ENCODE measurements at places on chromosomes 2 and 18.
A peak's percentile ranks its signal among the peaks of the same experiment; 100 is the strongest.

GRCh38 chr2:193228276-193228675 lies 1033.5 kb upstream of the TMEFF2 start:
- no peak for DNase-seq

DNA sequence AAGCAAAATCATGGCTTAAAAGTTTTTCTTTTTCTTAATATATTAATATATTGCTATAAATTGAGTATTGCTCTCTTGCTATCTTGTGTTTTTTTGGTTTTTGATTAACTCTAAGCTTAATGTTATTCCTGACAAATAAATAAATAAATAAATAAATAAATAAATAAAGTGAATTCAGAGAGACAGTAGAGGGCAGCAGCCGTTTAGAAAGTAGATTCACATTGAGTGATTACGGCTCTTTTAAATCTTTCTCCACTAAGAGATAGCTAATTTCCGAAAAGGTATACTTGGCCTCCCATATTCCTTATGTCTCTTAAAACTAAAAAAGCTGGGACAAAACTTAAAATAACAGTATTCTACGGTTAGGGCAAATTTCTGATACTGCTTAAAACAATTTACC lies 34.3 kb downstream of the MSH2 start:
- DNase-seq = no peak

- no peak for DNase-seq
Observed at GRCh38 chr2:85730686-85731230, 23.0 kb upstream of the ATOH8 start.

DNA sequence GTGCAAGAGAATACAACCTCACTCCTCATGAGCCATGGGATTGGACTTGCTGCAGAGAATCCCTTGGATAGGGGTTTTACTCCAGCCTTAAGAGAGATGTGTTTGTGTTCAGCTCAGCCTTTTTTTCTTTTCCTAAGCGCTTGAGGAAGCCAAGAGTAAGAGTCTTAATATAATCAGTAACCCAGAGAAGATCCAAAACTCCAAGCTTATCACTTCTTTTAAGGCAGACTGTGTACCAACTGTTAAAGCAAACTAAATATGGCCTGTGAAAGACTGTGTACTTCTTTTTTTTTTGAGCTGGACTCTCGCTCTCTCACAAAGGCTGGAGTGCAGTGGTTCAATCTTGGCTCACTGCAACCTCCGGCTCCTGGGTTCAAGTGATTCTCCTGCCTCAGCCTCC lies 30.4 kb downstream of the MSGN1 start:
- no peak for DNase-seq

DNA sequence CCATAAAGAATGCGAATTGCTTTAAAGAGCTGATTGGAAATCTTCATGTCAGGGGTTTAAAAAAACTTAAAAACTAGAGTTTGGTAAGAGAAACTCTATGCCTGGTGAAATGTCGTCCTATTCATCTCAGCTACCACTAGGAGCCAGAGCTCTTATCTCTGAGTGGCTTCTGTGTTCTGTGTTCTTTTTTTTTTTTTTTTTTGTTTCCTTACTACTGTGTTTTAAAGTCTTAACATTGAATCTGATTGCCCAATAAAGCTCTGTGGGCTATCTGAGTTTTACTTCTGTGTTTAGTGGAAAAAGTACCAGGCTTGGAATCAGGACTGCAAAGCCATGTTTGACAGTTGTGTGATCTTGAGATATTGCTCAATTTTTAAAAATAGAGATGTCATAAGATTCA lies 494.8 kb downstream of the RIT2 start:
- no peak for DNase-seq

GRCh38 chr2:113105047-113105785 lies 22.2 kb upstream of the IL1RN start:
- DNase-seq = peak; percentile 33

- DNase-seq = peak; percentile 47
Observed at GRCh38 chr2:240277073-240277806, 136.8 kb upstream of the OTOS start.

GRCh38 chr2:170468557-170468956 lies 246.6 kb upstream of the SP5 start:
- DNase-seq = no peak

DNA sequence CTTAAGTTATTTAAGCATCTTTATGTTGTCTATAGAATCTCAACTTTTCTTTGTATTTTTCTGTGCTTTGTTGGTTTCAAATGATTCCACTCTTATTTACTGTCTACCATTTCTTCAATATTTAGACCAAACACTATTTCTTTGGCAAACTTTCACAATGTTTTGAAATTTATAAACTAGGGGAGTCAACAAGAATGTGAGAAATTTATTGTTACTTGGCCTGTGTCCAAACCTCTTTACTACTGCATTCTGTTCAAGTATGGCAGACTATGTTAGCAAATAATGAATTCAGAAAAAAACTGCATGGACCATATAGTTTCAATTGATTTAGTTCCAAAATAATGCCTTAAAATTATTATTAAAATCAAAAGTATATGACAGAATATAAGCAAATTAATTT lies 470.2 kb downstream of the FBXO15 start:
- no peak for DNase-seq

DNA sequence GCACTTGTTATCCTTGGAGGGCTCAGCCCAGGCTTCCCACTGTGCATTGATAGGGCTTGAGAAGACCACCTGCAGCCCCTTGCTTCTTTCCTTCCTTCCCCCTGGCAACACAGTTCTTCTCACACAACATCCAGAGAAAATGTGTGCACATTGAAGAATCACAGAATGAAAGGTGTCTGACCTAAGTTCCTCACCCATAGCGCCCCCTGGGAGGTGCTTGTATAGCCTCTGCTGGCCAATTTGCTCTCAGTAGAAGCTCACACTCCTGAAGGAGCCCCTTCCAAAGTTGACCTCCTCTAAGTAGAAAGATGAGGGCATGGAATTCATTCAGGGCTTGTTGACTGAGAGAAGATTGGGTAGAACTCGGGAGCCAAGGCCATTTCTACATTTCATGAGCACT lies 758.4 kb upstream of the KLHL29 start:
- no peak for DNase-seq

GRCh38 chr2:173762221-173762620 lies 203.0 kb downstream of the SP3 start:
- no peak for DNase-seq

All from MG63 (cell line).